ENCODE measurements at places on chromosomes 5 and 9. TPM values are rescaled to one million over a fixed set of nuclear protein-coding genes. Genes with fewer than 3 reads are reported as not detected.

- DNase-seq: no peak
Measured at GRCh38 chr9:78585909-78586308, 289.0 kb downstream of the PSAT1 start.

BTNL8 gene
- total RNA-seq: 0.26 TPM

- no peak for DNase-seq
Measured at GRCh38 chr5:159944056-159944600, 27.8 kb downstream of the ADRA1B start.

DEPDC1B gene
- total RNA-seq: 0.49 TPM

DNA sequence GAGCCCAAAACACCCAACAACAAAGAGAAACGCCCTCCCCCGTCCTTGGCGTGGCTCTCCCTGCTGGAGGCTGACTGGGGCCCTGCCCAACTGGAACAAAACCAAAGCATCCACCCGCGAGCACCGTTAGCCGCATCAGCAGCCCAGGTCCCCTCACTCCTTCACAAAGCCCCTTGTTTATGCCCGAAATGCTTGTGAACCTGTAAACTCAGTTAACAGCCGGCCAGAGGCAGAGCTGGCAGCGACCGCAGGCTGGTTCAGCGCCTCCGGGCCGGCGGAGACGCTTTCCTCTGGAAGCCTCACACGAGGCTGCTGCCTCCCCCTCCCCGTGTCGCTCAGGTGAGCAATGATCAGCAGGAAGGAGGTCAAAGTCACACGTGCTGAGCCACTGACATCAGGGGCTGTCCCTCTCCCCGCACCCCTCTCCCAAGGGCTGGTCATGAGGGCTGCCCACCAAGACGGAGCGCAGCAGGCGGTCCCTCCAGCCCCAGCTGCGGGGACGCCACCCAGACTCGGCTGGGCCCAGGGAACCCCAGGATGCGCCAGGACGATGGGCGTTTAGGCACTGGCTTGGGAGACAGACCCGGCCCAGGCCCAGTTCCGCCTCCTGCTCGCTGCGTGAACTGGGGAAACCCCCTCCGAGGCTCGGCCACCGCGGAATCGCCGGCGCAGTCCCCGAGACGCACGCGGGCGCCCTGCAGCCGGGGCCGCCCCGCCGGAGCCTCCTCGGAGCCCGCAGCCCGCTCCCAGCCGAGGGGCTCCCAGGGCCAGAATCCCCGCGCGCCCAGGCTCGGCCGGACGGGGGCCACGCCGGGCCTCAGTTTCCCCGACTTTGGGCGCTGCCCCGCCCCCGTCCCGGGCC lies 563 bp downstream of the SNAPC4 start:
- DNase-seq: no peak

Measured in lower leg skin (tissue), 4 donors.